ENCODE measurements at places on chromosomes 1 and 21. TPM values are rescaled to one million over a fixed set of nuclear protein-coding genes. Genes with fewer than 3 reads are reported as not detected.

Gene HSPG2
- total RNA-seq = 179 TPM

Gene TMPRSS2
- 19.9 TPM for total RNA-seq

Gene FAM3B
- total RNA-seq = 2.9 TPM

Gene CELA3A
- not detected for total RNA-seq

Gene MMP23B
- 42.7 TPM for total RNA-seq

Gene BMP8B
- 0.98 TPM for total RNA-seq

Gene MORC3
- total RNA-seq = 51.6 TPM
